ENCODE measurements at places on chromosomes 7 and 10.

DNA sequence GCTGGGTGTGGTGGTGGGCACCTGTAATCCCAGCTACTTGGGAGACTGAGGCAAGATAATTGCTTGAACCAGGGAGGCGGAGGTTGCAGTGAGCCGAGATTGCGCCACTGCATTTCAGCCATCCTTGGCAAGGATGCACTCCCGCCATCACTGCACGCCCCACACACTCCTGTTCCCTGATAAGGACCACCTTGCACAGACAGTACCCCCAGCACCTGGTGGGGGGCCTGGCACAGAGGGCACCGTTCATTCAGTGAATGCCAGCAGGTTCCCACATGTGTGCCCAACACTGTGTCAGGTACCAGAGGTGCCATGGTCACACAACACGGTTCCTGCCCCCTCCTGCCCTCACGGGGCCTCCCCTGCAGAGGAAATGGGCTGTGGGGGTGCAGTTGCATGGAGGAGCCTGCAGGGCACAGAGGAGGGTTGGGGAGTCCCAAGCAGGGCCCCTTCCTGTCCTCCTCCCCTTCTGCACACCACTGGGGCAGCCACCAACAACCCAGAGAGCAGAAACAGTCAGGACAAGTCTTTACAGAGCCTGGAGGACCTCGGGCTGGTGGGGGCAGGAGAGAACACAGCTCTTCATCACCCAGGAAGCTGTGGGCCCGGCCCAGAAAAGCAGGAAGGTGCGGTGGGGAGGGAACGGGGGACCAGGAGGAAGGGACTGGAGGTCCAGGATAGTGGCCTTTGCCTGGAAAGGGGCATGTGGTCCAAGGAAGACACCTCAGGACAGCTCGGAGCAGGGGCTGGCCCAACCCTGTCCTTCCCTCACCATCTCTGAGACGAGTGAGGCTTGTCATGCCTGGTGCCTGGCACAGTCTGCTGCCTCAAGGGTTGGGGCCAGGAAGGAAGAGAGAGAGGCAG, 7.1 kb downstream of the CRYGN start:
- ATAC-seq, result no peak

GRCh38 chr7:121459148-121459547, 63.0 kb upstream of the FAM3C start:
- no peak for ATAC-seq

DNA sequence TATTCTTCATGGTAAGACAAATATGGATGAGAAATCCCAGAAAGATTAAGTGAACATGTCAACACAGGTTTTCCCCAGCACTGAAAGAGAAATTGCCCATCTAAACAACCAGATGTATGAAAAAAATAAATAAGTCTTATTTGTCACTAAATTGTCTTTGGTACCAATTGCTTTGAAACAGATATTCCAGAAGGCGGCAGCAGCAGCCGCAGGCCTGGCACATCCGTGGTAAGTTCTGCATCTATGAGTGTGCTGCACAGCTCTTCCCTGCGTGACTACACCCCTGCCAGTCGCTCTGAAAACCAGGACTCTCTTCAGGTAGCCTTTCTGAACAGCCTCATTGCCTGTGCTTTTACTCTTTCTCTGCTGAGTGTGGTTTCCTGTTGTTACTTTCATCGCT, 49.7 kb upstream of the GATAD1 start:
- no peak for ATAC-seq

DNA sequence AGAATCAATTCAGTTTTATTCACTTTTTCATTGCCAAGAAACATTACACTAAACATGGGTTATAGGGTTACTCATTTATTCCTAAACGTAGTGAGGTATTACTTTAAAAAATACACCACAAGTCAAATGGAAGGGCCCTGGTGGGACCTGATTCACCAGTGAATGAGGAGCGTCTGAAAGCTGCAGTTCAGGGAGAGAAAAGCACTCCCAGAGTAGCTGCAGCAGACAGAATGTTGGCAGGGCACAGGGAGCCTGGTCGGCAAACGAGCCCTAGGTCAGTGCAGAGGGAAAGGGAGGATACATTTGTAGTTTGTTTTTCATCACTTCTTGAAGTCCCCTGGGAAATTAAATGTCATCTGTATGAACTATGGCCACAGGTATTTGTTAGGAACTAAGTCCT, 361.7 kb upstream of the ETV1 start:
- ATAC-seq, result no peak

GRCh38 chr10:33832124-33832787, 497.8 kb upstream of the NRP1 start:
- no peak for ATAC-seq

- ATAC-seq, result no peak
Observed at GRCh38 chr7:84549409-84549808, 354.8 kb upstream of the SEMA3A start.

DNA sequence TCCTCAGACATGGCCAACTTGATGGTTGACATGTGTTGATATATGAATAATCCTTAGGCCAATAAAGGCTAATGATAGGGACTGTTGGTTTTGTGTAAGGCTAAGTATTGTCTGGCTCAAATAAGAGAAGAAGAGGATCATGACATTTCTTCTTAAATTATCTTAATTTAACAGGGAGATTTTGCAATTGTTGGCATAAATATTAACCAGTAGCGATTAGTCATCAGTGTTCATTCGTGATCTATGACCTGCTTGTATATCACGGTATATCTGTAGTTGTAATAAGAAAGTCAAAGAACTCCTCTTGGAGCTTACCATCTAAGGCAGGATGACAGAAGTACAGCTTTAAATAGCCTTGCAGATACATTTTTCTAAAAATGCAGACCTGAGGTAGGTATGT, 196.4 kb downstream of the CREB5 start:
- no peak for ATAC-seq

DNA sequence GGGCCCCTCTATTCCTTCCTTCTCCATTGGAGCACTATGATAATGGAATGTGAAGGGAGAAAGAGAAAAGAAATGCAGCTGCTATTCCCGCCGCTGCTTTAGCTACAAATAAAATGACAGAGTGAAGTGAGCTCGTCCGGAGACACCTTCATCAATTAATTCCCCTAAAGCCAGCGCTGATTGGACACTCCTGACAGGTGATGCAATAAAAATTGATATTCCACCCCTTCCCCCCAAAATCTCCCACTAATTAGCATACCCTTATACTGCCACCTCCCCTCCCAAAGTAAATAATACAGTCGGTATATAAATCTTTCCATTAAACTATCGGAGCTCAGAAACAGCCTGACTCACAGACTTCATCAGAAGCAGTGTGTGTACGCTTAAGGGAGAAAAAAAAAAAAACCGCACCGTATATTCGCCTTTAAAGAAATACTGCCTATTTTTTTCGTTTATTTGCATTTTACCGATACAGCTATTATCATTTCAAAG, 7.3 kb downstream of the SKIDA1 start:
- ATAC-seq, result peak; percentile 40
